ENCODE measurements at places on chromosomes 2 and 18.

GRCh38 chr2:144515099-144515695, 4.7 kb downstream of the ZEB2 start:
- DNase-seq: no peak

- DNase-seq: no peak
Measured at GRCh38 chr2:201114846-201115245, 1.1 kb upstream of the CFLAR start.

DNA sequence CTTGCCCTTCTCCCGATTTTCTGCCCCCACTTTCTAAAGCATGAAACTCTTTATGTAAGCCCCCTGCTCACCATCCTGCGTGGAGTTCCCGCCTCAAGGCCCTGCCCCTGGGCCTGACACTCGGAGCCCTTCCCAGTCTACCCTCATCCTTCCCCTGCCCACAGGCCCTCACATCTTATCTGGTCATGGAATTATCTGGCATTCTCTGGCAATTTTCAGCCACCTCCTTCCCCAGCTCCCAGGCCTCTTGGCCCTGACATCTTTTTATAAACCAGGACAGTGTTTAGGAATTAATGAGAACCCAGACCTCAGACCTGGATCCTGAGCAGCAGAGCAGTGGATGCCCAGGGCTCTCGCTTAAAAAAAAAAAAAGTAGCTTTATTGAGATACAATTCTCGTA, 61.7 kb downstream of the BOLA3 start:
- DNase-seq: no peak

GRCh38 chr2:32847734-32848133, 99.0 kb upstream of the LTBP1 start:
- DNase-seq: no peak

DNA sequence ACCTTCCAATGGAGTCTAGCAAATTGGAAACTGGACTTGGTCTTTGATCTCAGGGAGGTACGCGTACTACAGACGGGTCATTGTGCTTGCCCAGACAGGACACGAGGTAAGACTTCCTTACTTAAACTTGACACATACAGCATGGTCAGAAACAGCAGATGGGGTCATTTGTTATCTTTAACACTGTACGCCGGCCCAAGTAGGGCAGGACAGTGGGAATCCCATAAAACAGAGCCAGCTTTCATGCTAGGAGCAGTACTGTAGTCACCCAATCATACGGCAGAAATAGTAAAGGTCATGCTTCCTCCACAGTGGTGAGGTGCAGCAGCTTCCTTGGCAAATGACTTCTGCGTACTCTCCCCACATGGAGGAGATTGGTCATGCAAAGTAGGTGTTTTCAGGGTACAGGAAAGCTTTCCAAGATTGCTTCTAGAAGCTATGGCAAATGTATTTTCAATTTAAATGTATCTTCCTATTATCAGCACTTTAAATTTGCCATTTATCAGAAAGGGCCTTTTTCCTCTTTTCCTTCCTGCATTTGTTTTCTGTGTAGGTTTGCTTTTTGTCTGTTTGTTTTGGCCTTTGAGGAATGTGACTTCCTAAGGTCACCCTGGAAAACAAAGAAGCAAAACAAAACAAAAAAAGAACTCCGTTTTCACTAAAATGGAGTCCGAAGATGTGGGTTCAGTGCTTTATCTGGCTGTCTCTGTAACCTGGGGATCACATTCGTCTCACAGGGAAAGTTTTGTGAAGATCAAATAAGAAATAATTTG, 74.0 kb upstream of the DSG1 start:
- no peak for DNase-seq

DNA sequence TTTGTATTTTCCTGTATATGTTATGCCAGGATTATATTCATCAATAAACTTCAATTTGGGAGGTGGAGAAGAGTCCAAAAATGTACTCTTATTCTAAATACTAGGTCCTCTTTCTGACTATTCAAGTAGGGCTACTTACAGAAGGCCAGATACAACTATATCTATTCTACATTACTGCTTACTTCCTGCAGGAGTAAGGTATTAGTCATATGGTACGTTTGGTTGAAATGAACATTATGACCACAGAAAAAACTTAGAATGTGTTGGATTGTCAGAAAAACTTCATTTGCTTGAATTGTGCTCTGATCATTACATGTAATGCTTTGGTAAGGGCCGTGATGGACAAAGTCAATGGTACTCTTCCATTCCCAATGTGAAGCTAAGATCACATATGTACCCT, 35.0 kb downstream of the STAT4 start:
- no peak for DNase-seq

All from ovary (tissue), 10 donors.